NCI-H1092 (cell line): ENCODE measurements at places on chromosomes 11 and 22.

- DNase-seq, result no peak
Observed at GRCh38 chr11:35579557-35580396, 38.5 kb upstream of the FJX1 start.

DNA sequence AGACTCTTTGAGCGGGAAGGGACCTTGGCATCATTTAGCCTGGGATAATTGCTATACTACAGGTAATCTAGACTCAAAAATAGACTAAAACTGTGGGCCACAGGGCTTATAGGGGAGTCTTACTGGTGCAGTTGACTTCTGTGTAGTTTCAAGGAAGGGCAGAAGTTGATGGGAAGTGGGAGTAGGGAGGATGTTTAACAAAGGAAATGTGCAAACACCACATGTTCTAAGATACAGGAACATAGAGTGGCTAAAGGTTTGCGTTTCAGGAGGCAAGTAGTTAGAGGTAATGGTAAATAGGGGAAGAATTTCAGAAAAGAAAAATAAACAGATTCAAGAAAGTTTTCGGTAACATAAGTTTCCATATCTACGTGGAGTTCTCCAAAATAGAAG, 14.4 kb upstream of the SORL1 start:
- DNase-seq, result no peak

GRCh38 chr22:32701034-32701433, 100.5 kb upstream of the TIMP3 start:
- DNase-seq, result no peak

GRCh38 chr11:34633640-34633989, 12.7 kb downstream of the EHF start:
- DNase-seq, result no peak

DNA sequence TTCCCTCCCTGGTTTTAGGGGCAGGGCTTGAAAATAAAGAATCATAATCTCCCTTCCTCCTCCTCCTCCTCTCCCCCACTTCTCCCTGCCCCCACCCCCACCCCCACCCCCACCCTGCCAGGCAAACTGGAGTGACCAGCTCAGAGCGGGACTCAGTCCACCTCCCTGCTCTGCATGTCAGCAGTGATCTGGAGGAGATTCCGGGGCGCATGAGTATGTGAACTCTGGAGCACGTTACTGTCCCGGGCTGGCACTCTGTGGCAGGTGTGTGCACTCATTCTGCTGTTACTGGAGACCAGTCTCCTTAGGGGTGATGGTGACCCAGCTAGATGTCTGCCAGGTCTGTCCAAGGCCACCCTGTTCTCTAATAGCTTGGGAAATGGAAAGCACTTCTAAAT, 33.9 kb downstream of the MARK2 start:
- no peak for DNase-seq

GRCh38 chr11:34165786-34166555, 60.5 kb downstream of the NAT10 start:
- no peak for DNase-seq

GRCh38 chr11:126719740-126720139, 280.8 kb downstream of the KIRREL3 start:
- DNase-seq, result no peak

- DNase-seq, result no peak
Observed at GRCh38 chr11:10443721-10444235, 11.3 kb upstream of the AMPD3 start.

DNA sequence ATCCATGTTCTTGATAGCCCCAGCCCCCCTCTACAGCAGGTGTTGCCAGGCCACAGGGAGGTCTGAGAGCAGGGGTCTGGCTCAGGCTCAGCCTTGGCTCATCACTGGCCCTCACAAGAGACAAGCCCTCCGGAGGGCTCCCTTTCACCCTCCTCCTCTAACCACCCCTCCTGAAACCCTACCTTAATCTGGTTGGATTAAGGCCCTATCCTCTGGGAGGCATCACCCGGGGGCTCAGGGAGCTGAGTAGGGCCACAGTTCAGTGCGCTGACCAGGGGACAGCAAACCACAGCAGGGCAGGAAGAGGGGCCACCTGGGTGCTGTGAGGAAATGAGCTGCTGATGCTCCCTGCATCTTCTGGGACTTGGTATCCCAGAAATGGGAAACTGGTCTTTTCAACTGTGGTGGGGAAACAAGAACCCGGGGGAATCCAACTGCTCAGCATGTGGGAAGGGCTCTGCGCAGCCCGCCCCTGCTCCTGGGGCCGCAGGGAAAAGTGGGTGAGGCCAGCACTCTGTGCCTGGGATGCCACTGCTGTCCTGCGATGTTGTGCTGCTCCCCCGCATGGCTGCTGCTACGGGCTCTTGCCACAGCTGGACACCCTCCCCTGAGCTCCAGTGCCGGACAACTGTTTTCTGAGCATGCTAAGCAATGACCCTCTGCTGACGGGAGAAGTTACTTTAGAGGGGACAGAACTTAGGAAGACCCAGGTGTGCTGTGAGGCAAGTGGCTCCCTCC, 17.5 kb downstream of the ADORA2A start:
- DNase-seq, result no peak

GRCh38 chr11:133826866-133827265, 18.4 kb downstream of the SPATA19 start:
- no peak for DNase-seq

DNA sequence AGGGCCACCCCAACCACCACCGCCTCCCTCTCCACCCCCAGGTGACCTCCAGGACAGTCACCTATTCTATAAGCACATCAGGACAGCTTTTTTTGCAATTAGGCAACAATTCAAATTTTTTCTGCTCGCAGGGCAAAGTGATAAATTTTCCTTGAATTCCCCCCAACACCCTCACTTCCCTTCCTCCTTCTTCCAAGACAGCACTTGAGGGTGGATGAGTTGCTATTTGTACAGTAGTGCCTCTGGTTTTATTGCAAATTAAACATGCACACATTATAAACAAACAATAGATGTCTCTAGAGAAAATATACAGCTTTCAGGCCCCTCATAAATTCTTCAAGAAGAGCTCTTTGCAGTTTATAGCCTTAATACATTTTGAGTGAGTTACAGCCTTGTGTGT, 80.9 kb upstream of the USP47 start:
- no peak for DNase-seq

GRCh38 chr22:21034989-21035388, 2.6 kb upstream of the SLC7A4 start:
- DNase-seq, result no peak

GRCh38 chr11:3052109-3052479, 5.1 kb downstream of the CARS1 start:
- peak; percentile 26 for DNase-seq

DNA sequence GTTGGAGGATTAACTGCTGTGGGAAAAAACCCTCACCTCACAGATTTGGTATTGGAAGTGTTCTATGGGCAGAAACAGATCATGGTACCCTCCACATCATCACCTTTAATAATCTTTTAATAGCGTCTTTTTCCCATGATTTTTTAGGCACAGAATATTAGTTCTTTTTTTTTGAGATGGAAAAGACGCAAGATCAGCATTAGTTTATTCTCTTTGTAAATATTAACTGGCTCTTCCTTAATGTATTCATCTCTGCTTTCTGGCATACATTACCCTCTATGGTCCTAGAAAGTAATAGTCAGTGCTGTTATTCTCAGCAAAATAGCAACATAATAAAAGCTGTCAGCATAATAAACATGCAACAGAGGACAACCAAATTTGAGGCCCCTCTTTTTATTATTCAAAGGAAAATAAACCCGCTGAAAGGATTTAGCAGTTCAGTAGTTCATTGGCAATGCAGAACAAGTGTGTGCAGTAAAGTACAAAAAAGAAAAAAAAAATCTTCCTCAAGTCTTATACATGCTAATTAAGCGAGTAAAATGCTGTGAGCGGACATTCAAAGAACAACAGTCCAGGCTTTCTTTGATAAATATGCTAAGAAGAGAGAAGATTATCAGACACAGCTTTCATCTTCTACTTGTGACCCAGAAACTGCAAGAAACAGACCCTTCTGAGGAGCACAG, 37.5 kb upstream of the DDI1 start:
- DNase-seq, result no peak

DNA sequence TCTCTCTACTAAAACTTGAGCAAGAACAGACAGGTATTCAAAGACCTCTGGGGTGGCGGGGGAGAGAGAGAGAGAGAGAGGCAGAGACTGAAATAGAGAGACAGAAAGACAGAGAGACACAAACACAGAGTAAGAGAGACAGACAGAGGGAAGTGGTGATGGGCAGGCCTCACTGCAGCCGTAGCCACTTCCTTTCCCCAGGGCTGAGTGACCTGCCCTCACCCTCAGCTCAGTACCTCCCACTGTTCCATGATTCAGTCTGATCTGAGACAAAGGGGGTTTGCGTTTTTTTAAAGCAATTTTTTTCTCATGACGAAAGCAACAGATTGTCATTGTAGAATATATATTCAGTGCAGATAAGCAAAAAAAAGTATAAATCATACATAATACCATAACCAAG, 607.9 kb upstream of the B3GAT1 start:
- no peak for DNase-seq

DNA sequence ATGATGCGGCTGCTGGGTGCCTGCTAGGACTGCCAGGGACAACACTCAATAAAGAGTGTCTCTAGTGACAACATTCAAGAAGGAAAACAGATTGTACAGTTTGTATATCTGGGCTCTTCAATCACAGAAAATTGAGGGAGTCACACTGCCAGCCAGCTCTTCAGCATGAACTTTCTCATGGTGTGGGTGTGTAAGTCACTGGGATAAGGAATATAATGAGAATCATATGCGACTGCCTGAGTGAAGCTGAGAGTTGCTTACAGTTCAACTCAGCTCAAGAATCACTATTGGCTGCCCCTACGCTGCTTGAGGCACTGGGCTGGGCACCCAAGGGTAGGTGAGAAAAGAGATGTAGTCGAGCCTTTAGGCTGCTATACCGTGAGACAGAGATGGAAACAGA, 328.1 kb upstream of the PITPNB start:
- DNase-seq, result no peak

GRCh38 chr11:108498046-108498815, at the start of gene POGLUT3:
TSS of gene POGLUT3 (minus strand) at chr11:108498384. CDS start at chr11:108498366, 18 bp downstream.
- peak; percentile 76 for DNase-seq

DNA sequence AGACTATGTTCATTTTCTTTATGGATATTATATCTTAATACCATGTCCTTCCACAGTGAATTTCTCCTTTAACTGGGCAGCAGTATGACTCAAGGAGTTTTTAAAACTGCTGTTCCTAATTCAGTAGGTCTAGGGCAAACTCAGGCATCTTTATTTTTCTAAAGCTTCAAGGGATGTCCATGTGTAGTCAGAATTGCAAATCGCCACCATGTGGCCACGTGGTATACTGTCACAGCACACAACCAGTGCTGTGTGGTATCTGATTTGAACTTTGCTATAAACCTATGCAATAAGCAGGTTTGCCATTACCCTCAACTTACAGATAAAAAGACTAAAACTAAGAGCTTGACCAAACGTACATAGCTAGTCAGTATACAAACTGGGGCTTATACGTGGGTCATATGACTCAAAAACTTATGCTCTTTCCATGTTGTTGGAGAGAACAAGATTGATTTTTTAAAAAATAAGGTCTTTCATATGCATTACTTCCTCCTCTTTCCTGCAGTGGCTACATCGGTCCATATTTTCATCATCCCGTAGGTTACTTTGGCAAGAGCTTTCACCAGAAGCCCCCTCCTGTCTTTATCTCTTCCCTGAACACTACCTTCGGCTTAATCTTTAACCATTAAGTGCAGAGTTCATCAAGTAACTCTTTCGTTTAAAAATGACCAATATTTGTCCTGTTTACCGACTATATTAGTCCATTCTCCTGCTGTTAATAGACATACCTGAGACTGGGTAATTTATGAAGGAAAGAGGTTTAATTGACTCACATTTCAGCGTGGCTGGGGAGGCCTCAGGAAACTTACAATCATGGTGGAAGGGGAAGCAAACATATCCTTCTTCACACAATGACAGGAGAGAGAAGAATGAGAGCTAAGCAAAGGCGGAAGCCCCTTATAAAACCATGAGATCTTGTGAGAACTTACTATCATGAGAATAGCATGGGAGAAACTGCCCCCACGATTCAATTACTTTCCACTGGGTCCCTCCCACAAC, 8.0 kb upstream of the HTATIP2 start:
- peak; percentile 20 for DNase-seq

DNA sequence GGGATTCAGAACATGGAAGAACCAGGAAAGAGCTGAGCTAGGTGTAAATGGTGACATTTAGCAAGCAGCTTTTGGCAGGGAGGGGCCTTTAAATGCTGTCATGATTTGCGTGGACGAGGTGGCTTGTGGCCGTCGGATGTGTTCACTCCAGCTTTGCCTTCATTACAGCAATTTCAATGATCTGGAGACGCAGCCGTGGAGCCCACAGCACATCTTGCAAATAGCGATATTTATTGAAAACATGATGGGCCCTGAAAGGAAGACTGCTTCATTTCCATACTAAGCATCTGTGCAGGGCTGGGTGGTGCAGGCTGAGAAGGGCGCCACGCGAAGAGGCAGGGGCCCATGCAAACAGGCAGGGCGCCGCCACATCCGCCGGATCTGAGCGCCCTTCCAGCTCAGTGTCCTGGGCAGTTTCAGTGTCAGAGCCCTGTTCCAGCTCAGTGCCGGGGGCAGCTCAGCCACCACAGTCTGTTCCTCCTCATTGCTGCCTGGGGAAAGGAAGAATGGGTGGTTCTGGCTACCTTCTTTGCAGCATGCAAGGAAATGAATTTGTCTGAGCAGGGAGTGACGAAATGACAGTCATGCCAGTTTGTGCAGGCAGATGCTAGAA, 111.1 kb upstream of the TTC12 start:
- no peak for DNase-seq
